MG63 (cell line): ENCODE measurements at places on chromosomes 12 and 14. TPM values are rescaled to one million over a fixed set of nuclear protein-coding genes. Genes with fewer than 3 reads are reported as not detected.

C12orf60 gene
- total RNA-seq: 0.42 and 2.2 TPM in 2 replicates

- DNase-seq: no peak
Measured at GRCh38 chr14:70006699-70007098, 127.5 kb downstream of the SMOC1 start.

OR6C3 gene
- total RNA-seq: not detected in 2 replicates

RFX4 gene
- total RNA-seq: not detected in 2 replicates

GRCh38 chr14:24677956-24678355 is 44.0 kb upstream of the GZMB start:
- no peak for DNase-seq

- no peak for DNase-seq
Measured at GRCh38 chr14:80239631-80240030, 28.3 kb upstream of the DIO2 start.

DNA sequence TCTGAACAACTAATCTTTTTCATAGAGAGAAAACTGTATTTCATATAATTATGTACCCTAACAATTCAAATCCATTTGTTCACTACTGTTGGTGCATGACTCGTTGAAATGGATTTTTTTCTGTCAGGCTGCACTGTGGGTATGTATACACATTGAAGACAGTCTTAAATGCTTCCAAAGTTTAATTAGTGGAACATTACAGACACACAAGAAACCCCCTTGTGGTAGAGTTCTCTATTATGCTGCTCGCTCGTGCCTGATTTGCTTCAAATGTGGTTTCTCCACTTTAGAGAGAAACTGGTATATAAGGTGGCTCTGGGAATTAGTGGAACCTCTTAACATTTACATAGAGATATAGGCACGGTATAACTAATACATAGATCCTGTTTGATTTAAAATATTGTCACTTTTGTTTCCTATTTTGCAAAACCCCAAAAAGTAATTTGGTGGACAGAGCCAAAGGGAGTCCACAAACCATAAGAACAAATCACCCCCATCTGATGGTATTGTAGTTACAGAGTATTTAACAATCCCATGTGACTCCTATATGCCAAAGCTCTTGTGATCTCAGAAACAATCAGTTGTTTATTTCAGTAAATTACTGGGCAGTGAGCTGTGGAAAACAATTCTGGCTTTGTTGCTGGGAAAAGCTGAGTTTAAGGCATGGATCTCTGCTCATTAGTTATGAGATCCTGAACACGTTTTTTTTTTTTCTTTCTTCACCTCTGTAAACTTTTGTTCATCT is 159.5 kb downstream of the BRMS1L start:
- no peak for DNase-seq

CLEC14A gene
- not detected in 2 replicates for total RNA-seq

B4GALNT3 gene
- total RNA-seq: 0.30 and 0.54 TPM in 2 replicates

GRCh38 chr12:203462-204260 is 10.3 kb downstream of the SLC6A12 start:
- DNase-seq: peak; percentile 46

TESPA1 gene
- not detected in 2 replicates for total RNA-seq

GRCh38 chr12:15996254-15996653 is 85.1 kb downstream of the DERA start:
- DNase-seq: peak; percentile 63

GRIP1 gene
- total RNA-seq: not detected in 2 replicates

TIMM9 gene
- 49.2 and 80.2 TPM in 2 replicates for total RNA-seq

PTGER2 gene
- total RNA-seq: 0.39 and 2.7 TPM in 2 replicates

DNA sequence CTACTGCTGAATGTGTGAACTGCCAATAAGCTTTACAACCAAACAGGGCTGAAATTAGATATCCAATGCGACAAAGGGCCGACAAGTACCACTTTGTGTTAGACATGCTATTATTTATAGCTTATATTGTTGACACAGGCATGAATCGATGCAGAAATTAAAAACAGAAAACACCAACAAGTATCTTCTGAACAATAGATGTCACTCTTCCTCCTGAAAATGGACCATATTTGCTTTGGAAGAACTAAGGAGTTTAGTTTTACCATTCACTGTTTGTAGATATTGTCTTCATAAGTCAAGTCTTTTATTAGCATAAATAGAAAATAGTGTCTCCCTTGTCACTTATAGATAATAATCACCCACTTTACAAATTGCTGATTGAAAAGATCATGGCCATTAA is 86.5 kb downstream of the LRIG3 start:
- DNase-seq: no peak

VDR gene
- 14.7 and 15.9 TPM in 2 replicates for total RNA-seq

GRCh38 chr12:42810006-42810405 is 220.5 kb upstream of the PRICKLE1 start:
- DNase-seq: no peak

DNA sequence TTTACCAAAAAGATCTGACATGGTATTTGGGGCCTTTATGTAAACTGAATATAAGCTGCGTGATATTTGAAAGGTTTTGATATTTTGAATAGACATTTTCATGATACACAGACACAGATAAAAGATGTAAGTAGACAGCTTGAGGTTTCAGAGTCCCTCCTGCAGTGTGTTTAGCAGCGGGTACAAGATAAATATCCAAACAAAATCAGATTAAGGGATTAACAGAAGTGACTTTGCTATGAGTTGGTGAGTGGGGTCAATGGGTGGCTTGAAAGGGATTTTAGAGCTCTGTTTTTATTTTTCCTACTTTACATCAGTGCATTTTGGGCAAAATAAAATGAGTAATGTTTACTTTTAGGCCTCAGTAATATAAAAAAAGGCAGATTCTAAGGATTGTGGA is 84.1 kb downstream of the IGF1 start:
- DNase-seq: no peak

- DNase-seq: no peak
Measured at GRCh38 chr14:63854330-63854729, 1.5 kb downstream of the SYNE2 start.

- no peak for DNase-seq
Measured at GRCh38 chr14:50670196-50670865, 2.2 kb upstream of the SAV1 start.

DNA sequence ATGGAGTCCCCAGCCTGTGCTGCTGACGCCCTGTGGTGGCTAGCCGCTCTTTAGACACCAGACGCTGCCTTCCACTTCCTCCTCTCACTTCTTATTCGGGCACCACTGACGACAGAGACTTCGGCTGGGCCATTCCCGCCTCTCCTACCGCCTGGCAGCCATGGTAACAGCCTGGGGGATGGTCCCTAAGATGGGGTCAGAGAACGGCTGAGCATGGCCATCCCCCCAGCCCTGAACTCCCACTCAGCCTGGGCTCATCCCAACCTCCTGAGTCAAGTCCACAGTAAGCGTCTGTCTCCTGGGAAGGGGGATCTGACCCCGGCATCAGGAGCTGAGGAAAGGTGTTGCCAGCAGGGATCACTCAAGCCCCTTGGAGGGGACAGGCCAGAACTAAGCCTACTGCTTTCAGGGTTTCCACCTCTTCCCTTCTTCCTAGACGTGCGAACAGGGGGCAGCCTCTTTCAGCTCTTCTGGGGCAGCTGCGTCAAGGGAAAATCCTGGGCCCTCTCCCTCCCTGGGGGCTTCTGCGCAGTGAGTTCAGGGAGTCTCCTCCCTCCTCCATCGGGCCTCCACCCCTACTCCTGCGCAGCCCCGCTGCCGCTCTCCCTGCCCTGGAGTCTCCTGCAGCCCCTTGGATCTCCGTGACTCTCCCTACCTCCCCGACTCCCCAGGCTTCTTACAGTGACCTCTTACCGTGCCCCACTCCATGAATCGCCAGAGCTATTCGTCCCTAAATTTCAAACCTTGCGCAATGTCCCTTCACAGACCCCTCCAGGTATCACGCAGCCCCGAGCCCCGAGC is 643 bp upstream of the TAMALIN start:
- DNase-seq: no peak

CAPRIN2 gene
- 8.0 and 14.2 TPM in 2 replicates for total RNA-seq

DNA sequence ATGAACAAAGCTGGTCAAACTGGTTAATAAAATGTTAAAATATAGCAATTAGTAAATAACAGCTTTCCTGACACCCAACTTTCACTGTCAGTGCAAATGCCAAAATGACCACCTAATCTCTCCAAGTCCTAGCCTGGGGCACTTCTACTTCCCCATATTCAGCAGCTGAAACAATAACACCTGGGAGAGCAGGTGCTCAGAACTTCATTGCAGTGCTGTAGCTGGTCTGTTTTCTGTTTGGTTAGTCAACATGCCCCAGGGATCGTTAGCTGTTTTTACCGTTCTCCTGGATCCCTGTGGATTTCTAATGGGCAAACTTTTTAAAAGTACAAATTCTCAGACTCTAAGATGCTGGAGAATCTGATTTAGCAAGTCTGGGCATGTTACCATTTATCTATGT is 759.7 kb downstream of the GALC start:
- DNase-seq: no peak

- DNase-seq: no peak
Measured at GRCh38 chr14:22010545-22011252, 337.1 kb upstream of the OR4E1 start.

CCND2 gene
- total RNA-seq: 0.07 TPM in 1 of 2 replicates, not detected in the other

DNA sequence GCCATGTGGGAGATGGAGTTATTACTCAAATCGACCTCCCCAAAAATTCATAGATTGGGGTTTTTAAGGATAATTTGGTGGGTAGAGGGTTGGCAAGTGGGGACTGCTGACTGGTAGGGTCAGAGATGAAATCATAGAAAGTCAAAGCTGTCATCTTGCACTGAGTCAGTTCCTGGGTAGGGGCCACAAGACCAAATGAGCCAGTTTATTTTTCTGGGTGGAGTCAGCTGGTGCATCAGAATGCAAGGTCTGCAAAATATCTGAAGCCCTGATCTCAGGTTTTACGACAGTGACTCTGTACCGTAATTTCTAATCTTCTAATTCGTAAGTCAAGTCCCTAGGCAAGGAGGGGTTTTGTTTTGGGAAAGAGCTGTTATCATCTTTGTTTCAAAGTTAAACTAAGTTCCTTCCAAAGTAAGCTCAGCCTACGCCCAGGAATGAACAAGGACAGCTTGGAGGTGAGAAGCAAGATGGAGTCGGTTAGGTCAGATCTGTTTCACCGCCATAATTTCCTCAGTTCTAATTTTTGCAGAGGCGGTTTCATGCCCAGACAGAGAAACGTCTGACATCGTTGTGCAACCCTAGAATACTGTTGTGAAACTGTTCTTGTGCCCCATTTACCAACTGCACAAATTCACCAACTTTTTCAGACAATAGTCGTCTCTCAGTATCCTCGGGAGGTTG is 104.5 kb upstream of the SFSWAP start:
- DNase-seq: no peak

- DNase-seq: no peak
Measured at GRCh38 chr12:130288206-130288605, 49.5 kb upstream of the PIWIL1 start.

GSG1 gene
- 0.33 TPM in 1 of 2 replicates, not detected in the other for total RNA-seq

SLC10A1 gene
- not detected in 2 replicates for total RNA-seq

DNA sequence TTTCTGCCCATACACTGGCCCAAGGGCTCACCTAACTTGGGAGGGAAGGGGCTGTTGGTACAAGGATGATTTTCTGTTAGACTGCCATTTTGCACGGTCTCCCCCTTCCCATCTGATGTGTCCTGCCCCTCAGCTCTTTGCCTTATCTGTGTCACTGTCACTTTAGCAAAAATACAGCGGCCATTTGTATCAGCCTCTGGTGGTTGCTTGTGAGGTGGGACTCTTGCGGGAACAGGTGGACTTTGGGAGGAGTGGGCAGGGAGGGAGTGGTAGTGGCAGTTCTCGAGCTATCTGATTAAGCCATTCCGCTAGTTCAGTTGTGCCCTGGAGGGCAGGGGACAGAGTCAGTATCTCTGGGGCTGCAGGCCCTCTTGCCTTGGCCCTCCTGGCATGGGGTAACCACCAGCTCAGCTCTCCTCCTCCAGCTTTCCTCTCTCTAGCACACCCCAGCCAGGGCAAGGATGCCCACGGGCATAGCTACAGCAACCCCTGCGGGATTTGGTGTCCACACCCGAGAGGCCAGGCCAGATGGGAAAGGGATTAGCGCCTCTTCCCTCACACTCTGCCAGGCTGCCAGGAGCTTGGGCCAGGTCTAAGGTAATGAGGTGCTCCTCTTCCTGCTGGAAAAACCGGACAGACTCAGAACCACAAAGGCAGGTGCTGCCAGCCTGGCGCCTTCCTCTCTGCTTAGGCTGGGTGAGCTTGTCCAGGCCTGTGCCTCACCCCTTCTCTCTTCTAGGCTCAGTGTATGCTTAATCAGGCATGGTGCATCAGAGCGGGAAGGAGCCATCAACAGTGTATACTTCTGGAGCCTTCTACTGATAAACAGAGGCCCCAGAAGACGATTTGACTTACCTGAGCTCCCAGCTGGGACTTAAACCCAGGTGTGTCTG is 8.7 kb downstream of the SLC48A1 start:
- DNase-seq: no peak

DNA sequence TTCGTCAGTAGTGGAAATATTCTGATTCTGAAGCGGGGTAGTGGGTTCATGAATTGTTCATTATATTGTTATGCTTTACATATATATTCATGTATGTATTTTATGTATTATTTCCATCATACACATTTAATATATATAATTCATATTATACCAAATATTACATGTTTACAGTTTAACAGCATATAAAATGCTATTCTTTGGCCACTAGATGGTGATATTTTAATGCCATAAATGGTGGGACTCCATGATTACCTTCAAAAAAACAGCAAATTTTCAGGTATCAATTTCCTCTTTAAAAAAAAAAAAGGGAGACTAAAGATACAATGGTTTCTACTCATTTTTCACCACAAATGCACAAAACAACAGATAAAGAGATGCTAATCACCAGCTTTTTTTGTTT is 41.0 kb downstream of the BDKRB1 start:
- no peak for DNase-seq

DNA sequence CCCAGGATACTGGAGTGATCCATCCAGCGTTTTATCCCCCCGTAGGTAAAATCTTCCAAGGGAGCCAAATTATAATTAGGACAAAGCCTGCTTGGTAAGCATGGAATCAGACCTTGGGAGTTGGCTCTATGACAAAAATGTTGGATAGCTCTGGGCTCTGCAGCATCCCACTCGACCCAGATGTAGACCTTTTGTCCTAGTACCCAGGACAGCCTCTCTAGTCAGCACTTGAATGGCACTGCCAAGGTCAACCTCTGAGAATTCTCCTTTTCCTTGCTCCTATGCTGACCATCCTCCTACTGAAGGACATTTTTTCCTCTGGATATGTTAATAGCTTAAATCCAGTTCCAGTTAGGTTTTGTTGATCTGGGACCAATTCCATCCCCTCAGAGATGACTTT is 104.7 kb upstream of the SLC35F4 start:
- no peak for DNase-seq

TOMM20L gene
- total RNA-seq: not detected in 2 replicates
